Fibroblast of skin of left biceps (primary cell): ENCODE measurements at places on chromosomes 13 and 19.

- no peak for DNase-seq
Measured at GRCh38 chr13:114179087-114179658, at the start of gene CFAP97D2. Gene CFAP97D2, plus strand, starts transcription at chr13:114179257. Its CDS starts 74 bp downstream, at chr13:114179331.

- DNase-seq, result no peak
Measured at GRCh38 chr13:46475541-46475991, 77.4 kb upstream of the LRCH1 start.

DNA sequence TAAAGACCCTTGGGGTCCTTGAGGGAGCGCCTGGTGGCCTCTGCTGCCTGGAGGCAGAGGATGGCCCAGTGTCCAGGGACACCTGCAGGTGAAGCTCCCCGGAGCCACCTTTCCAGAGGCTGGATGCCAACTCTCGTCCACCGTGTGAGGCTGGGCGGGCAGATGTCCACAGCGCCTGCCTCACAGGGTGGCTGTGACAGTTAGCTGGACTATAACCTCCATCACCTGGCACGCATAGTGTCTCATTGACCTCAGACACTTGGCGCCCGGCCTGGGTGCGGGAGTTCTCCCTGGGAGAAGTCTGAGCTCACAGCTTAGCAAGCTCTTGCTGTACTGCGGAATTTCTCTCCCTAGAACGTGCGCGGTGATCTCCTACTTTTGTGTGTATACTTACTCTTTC is 9.8 kb downstream of the BICRA start:
- no peak for DNase-seq

DNA sequence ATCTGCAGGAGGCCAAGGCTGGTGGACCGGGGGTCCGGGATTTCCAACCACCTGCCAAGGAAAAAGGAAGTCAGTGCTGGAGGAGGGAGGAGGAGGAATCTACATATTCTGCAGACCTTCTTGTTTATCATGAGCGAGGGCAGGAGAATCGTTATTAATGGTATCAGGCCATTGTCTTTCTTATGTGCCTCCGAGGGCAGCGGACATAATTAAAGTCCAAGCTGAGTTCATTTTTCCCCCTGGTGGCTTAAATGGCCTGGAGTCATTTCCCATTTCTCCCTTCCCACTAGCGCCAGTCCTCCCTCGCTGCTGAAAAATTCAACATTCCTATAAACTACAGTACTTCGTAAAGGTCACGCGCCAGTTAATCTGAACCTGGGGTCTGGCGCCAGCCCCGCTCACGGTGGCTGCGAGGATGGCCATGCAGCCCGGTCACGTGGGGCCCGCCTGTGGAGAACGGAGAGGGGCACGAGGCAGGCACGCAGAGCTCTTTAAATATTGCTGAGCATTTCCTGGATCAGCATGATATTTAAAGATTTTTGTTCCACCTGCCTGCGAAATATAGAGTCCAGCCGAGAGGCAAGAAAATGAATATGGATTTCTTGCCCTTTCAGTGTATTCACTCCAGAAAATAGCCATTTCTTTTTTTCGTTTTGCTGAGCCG is 85.2 kb upstream of the PCDH8 start:
- no peak for DNase-seq

DNA sequence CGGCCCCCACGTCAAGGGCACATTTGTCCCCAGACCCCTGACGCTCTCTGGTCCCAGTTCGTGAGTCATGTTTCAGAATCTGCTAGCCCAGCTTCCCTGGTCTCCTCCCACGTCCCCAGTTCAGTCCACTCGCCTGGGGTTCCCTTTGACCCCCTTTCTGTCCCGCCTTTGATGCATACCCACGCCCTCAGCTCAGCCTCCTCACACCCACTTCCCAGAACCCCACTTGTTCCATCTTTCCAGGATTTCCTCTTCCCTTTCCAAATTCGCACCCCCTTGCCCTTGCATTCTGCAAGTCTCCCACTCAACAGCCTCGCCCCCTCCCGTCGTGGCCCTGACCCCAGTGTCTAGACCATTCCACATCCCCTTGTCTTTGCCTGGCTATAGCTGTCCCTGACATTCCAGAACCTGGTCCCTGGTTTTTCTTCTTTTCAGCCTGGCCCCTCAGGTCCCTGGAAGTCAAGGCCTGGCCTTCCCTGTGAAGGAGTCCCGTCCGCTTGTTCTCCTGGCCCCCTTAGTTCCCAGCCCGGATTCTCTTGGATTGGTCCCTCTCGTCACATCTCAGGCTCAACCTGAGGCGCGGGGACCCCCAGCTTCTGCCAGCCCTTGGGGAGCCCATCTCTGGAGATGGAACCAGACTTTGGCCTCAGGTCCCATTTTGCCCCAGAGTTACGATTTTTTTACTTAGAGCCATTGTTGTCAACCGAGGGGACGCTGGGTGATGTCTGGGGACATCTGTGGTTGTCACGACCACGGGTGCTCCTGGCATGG is 1.3 kb downstream of the NCLN start:
- no peak for DNase-seq

DNA sequence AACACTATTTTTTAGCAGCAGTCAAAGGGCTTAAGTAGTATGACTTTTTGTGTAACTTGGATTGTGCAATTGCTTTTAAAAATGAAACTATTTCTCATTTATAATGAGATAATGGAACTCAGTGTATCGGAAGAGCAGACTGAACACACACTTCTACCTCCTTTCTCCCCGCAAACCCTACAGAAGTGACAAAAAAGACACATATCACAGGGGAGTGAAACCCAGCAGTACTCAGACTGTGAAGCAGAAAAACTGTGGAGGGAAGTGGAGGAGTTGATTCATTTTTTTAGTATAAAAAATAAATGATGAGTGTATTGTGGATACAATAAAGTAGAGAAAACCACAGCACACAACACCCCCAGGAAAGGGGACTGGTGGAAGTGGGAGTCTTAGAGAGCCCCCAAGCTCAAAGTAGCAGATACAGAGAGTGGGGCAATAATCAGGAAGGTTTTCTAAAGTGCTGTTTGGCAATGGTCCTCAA is 9.7 kb downstream of the LPAR6 start:
- no peak for DNase-seq

GRCh38 chr13:35160896-35161295 is 218.8 kb downstream of the NBEA start:
- no peak for DNase-seq

- DNase-seq, result no peak
Measured at GRCh38 chr19:49436381-49437017, 4.8 kb downstream of the SLC17A7 start.

DNA sequence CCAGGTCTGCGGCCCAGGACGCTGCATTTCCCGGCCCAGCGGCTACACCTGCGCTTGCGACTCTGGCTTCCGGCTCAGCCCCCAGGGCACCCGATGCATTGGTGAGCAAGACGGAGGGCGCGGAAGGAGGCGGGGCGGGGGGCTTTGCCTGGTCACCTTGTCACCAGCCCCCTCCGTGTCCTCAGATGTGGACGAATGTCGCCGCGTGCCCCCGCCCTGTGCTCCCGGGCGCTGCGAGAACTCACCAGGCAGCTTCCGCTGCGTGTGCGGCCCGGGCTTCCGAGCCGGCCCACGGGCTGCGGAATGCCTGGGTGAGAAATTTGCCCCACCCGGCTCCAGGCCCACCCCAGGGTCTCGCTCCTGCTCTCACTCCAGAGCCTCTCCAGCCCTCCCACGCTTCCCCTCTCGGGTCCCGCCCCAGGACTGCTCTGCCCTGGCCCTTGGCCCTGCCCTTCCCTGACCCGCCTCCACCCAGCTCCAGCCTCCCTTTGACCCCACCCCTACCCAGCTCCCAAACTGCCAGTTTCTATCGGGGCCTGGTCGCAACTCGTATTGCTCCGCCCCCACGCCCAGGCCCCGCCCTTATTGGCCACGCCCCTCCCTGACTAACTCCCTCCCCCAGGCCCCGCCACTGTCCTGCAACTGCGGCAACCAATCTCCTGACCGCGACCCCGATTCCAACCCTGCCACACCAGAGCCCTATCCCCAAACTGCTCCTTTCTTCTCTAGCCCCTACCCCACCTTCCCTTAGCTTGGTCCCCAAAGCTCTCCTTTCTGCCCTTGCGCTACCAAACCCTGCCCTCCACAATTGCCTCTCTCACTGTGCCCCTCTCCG is 8.6 kb downstream of the LTBP4 start:
- no peak for DNase-seq

- DNase-seq, result no peak
Measured at GRCh38 chr13:50396001-50396400, 380.8 kb downstream of the KCNRG start.

DNA sequence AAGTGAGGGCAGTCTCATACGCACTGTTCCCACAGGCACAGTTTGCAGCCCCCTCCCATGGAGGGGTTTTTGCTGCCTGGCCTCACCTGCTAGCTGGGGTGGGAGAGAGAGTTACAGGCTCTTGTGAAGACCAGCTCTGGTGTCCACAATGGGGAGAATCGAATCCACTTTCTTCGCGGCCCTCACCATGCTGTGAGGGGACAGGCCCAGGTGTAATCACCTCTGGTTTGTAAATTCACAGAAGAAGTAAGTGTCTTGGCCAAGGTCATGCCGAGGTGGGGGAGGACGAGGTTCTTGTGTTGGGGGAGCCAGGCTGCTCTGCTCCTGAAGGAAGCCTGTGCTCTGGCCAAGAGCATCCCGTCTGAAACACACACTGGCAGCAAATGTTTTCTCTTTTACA is 39.5 kb downstream of the TEX29 start:
- DNase-seq, result no peak

- no peak for DNase-seq
Measured at GRCh38 chr19:14530005-14530348, 583 bp downstream of the TECR start.

DNA sequence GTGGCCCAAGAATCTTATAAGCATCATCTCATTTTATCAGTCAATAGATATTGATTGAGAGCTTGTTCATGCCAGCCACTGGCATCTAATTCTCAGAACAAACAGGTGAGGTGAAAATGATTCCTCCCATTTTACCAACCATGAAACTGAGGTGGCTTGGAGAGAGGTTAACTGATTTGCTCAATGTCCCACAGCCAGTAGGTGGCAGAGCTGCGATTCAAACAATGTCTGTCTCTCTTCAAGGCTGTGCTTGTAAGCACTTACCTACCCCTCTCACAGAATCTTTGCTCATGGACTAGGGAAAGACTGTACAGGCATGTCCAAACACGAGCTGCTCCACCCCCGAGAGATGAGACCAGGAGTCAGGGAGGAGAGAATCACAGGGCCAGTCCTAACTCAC is 21.5 kb upstream of the GSX1 start:
- DNase-seq, result no peak

DNA sequence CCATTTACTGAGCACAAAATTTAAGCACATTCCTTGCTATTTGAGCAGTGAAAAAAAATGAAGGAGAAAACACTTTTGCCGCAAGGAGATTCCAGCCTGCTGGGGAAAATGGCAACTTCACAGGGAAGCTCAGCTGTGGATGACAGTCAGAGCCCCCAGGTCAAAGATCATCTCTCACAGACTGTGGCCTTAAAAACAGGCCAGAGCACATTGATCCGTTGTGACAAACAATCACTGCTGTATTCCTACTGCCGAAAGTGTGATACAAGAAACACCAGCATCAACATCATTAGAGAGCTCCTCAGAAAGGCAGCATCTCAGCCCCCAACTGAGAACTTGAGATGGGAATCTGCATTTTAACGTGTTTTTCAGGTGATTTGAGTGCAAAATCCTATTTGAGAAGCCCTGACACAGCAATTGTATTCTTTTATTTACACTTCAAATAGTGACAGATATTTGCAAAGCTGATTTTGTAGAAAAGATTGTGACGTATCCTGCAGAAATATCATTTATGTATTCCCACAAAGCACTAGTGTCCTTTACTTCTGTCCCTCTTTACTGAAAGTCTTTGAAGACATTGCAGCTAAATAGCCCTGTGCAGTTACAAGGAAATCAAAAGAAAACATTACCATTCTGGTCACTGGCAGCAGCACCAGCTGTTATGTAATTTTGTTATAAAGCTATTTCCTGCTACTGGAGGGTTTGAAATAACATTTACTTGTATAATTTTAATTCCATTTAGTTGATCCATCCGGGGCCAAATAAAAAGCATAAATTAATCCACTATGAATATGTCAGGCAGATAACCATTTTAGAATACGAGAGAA is 652.0 kb downstream of the LIG4 start:
- DNase-seq, result no peak

- no peak for DNase-seq
Measured at GRCh38 chr13:110907951-110908898, 6.6 kb downstream of the ANKRD10 start.

DNA sequence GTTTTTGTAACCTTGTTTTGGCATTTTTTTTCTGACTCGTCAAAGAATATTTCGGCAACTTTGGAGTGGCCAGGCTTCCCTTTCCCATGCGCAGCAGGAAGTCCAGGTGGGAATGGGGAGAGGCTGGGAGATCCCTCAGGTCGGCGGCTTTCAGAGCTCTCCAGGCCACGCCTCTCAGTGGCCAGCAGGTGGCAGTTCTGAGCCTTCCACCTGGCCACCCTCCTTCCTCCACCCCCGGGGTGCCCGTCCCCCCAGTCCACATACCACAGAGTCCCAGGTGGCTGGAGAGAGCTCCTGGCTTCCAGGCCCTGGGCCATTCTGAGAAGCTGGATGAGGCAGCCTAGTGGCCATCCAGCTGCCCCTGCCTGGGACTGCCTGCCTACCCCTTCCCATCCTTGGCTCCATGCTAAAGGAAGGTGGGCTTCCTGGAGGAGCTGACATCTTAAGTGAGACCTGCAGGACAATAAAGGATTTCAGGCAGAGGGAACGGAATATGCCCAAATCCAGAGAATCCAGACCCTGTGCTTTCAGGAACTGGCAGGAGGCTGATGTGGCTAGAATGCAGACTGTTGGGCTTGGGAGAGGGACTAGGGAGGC is 46.3 kb downstream of the CCNE1 start:
- DNase-seq, result no peak

DNA sequence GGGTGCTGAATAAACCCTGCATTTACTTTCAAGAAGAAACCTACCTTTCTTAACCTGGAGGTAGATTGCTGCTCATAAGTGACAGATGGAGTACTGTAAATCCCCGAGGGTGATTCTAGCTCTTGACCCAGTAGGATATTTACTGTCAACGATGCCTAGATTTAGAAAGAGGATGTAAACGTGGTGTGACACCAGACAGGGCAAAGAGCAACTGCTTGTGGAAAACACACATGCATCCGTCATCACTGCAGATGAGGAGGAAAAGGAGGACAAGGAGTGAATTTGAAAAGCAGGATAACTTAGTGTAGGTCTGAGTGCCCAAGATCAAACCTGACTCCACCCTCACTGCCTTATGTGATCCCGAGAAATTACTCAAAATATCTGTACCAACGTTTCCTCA is 9.8 kb upstream of the CLN5 start:
- no peak for DNase-seq

- no peak for DNase-seq
Measured at GRCh38 chr19:4090356-4091220, 23.9 kb upstream of the ZBTB7A start.
